NAMALWA (cell line): ENCODE measurements at places on chromosomes 16 and 17.

DNA sequence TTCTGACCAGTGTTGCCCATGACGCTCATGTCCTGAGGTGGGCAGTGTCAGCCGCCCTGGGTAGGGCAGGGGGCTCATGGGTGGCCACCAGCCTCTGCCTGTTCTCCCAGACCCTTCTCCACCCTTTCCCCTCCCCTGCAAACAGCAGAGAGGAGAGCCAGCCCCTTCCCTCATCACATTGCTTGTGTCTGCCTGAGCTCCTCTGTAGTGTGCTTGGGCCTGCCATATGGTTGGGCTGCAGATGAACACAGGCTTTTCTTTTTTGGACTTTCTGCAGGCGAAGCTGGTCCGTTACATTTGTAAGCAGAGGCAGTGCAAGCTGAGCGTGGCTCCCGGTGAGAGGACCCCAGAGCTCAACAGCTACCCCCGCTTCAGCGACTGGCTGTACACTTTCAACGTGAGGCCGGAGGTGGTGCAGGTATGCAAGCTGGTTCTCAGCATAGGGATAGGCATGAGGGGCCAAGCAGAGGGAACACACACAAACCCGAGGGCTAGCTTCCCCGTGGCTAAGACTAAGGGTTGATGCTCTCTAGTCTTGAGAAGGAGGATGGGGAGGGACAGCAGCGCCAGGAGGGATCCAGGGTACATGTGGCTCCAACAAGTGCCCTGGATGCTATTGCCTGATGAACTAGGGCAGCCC, 80.6 kb upstream of the LGALS9 start:
- DNase-seq = no peak

- no peak for DNase-seq
Measured at GRCh38 chr16:63057341-63057740, 1021.1 kb upstream of the CDH8 start.

- peak; percentile 55 for DNase-seq
Measured at GRCh38 chr17:29590411-29591145, 1.1 kb upstream of the GIT1 start.

- DNase-seq = no peak
Measured at GRCh38 chr17:9002227-9002605, 19.1 kb upstream of the NTN1 start.

DNA sequence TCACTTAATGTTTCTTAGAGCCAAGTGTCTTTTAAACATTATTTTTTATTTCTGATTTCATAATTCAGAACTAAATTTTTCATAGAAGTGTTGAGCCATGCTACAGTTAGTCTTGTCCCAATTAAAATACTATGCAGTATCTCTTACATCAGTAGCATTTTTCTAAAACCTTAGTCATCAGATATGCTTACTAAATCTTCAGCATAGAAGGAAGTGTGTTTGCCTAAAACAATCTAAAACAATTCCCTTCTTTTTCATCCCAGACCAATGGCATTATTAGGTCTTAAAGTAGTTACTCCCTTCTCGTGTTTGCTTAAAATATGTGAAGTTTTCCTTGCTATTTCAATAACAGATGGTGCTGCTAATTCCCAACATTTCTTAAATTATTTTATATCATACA, 13.6 kb upstream of the BCAS3 start:
- DNase-seq = no peak

GRCh38 chr17:37605813-37606505, 3.3 kb downstream of the SYNRG start:
- DNase-seq = no peak

DNA sequence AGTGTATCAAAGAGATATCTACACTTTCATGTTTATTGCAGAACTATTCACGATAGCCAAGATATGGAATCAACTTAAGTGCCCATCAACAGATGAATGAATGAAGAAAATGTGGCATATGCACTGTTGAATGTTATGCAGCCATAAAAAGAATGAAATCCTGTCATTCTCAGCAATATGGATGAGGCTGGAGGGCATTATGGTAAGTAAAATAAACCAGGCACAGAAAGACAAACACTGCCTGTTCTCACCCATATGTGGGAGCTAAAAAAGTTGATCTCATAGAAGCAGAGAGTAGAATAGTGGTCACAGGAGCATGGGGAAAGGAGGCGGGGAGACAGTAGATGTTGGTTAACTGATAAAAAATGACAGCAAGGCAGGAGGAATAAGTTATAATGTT, 561.8 kb downstream of the TOX3 start:
- DNase-seq = no peak

DNA sequence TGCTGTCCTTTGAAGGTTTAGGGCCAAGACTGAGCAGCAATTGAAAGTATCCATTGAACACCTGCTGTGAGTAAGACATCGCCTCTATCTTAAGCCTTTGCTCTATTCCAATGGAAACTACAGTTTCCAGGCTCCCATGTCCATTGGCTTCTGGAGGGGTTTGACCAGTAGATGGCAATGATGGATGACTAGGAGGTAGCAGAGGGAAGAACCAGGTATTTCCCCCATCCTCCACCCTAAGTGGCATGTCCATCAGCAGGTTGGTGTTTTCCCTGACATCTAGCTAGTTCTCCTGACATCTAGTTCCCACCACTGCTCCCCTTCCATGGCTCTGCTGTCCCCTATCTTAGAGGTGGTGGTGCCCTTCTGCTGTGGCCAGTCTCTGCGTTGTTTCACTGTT, 58.7 kb downstream of the CENPV start:
- DNase-seq = no peak

DNA sequence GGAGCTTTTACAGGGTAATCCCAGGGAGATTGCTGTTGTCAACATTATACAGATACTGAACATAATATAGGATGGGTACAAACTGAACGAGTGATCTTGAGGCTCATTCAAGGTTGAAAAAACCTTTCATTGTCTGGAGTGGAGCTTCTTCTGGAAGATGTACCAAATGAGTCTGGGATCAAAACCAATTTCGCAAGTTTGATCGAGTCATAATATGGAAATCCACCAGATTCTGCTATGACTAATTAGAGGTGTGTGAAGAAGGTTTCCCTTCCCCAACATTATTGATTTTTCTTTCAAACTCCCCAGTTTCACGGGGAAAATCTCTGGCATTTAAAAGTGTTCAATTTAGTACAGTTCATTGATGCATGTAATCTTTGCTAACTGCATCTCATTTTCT, 324.1 kb downstream of the ZFHX3 start:
- DNase-seq = no peak

DNA sequence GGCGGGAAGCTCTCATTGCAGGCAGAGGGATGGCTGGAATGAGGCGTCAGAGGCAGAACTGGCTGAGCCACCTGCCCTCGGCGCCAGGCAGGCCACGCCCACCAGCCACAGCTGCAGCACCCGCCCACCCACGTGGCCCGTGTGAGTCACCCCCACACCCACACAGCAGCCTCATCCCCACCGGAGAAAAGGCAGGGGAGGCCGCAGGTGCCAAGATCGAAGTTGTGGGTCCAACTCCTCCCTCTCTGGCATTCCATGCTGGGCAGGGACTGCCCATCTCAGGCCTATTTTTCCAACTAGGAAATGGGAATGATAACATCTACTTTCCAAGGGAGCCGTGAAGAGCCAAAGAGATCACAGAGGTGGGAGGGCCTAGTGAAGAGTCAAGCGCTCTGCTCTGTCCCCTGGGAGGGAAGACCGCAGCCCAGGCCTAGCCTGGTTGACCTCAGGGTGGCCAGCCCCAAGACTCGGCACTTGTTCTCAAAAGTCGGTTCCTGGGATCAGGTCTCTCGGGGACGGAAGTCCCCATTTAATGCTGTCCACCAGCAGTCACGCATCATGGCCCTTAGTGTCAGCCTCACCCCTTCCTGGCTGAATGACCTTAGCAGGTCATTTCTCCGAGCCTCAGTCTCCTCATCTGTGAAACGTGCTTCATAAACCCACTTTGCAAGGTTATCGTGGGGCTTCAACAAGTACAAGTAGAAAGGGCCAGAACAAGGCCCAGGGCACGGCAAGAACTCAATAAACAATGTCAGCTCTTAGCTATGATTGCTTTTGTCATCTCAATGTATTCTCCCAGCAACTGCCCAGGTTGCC, at the start of gene TRPV3:
Gene TRPV3 (minus strand): TSS at position 45 of the 816 bp plus-strand sequence. CDS start 2,962 bp downstream, outside the sequence.
- peak; percentile 15 for DNase-seq

DNA sequence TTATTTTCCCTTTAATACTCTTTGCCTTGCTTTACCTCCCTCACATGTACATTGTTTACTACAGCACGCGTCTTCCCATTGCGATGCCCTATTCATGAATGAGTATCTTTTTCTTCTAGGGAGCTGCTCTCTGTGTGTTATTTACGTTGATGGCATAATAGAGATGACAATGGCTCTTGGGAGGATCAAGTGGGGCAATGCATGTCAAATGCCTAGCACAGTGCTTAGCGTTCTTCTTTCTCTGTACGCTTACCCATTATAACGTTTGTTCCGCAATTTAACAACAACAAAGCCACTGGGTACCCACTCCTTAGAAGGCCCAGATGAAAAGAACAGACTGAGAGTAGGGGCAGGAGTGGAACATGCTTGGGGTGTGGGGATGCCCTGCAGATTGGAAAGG, 271.6 kb upstream of the TNRC6C start:
- DNase-seq = no peak

DNA sequence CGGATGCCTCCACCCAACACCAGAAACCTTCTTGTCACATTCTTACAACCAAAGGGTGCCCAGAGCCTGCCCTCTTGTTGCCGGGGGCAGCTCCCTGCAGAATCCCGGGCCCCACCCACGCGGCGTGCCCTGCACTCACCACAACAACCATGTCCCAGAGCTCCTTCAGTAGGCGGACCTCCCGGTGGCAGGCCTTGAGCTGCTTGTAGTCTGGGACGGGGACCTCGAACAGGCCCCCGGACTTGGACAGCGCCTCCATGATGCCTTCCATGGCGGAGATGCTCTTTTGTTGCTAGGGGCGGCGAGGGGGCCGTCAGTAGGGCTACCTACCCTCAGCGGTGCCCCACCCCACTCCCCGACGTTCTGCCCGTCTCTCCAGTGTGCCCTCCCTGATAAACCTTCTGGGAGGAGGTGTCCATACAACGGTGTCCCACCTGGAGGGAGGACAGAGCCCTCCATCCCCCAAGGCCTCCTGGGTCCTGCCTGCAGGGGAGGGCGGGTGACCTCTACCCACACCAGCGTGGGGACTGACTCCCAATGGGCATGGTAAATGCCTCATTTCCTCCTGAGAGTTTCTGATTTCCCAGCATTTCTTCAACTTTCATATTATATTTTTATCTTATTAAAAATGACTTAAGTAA, 52.2 kb downstream of the DNAH17 start:
- no peak for DNase-seq

DNA sequence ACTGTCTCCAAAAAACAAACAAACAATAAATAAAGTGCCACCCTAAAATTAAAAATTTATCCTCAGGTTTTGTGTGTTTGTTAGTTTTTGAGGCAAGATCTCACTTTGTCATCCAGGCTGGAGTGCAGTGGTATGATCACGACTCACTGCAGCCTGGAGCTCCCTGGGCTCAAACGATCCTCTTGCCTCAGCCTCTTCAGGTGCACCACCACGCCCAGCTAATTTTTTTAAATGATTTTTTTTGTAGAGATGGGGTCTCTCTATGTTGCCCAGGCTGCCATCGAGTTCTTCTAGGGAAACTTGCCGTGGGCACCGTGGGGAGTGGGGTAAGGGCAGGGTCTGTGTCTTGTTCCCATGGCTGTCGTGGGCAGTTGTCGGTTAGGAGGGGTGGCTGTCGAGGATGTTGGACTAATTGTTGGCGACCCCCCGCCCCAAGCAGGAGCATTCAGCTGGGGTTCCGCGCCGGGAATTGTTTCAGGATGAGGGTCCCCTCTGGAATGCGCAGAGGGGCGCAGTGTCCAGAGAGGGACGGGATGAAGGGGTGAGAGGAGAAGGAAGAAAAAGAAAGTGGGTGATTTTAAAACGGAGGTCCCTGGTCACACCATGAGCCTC, 1.1 kb upstream of the RNF213 start:
- DNase-seq = no peak

GRCh38 chr17:44380767-44381166, 8.7 kb downstream of the ITGA2B start:
- no peak for DNase-seq

GRCh38 chr17:50519141-50519834, 11.0 kb downstream of the MYCBPAP start:
- DNase-seq = no peak

- DNase-seq = no peak
Measured at GRCh38 chr16:29987371-29988085, 7.9 kb downstream of the HIRIP3 start.

- DNase-seq = no peak
Measured at GRCh38 chr16:35560637-35560984, 2101.2 kb downstream of the TP53TG3F start.

DNA sequence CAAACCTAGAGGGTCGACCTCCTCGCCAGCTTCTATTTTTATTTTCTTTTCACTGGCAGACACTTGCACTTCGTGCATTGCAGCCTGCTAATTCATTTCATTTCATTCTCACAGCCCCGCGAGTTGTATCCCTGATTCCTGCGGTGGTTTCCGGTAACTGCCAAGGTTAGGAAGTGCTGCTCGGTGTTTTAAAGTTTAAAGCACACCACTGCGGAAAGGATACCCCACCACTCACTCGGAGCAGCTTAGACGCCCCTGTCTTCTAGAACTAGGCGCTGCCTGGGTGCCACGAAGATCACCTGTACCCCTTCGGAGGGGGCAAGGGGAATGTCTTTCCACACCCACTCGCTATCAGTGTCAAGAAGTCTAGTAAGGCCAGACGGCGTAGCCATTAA, 509 bp downstream of the CNEP1R1 start:
- DNase-seq = peak; percentile 45

GRCh38 chr17:40443196-40443987, at the start of gene IGFBP4:
IGFBP4 (plus strand) TSS chr17:40443450; CDS start chr17:40443736, 286 bp downstream.
- no peak for DNase-seq

DNA sequence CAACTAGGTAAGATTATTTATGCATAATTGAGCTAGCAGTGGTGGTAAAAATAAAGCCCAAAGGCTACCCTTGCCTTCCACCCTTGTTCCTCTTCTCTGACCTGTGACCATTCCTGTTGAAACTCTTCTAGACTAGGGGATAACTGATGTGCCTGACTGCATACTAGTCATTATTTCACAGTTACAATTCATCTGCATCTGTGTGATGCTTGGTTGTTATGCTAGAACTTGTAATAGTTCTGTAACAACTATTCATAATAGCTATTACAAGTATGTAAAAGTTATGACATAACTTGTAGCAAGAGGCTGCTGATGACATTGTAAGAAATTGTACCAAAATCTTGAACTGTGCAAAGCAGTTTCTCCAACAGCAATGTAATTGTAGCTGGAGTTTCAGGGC, 2.4 kb upstream of the VAC14 start:
- no peak for DNase-seq

GRCh38 chr17:75181608-75182318, 996 bp downstream of the SUMO2 start:
- peak; percentile 55 for DNase-seq

GRCh38 chr16:54688339-54688738, 242.3 kb upstream of the IRX5 start:
- DNase-seq = no peak

GRCh38 chr17:74807925-74808324, 31.8 kb upstream of the NAT9 start:
- DNase-seq = no peak
